EH (cell line): ENCODE measurements at places on chromosomes 12 and 14.

DNA sequence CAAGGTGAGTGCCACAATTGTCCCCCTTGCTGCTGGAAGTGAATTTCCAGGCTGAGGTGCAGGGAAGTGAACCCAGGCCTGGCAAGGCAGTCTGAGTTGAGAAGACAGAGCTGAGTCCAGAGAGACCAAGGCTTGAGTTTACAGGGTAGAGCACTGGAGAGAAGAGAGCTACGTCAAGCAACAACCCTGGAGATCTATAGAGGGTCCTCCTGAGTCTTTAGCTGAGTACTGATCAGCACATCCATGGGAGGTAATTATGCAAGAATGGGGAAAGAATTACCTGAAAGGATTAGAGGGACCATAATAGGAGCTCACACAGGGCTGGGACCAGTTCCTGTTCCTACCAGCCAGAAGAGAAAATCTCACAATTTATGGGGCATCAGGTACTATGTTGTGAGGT, 190.7 kb downstream of the NEDD1 start:
- DNase-seq = no peak

- DNase-seq = no peak
These were observed 68.2 kb downstream of the PLEKHG7 start for GRCh38 chr12:92771001-92771400.

DNA sequence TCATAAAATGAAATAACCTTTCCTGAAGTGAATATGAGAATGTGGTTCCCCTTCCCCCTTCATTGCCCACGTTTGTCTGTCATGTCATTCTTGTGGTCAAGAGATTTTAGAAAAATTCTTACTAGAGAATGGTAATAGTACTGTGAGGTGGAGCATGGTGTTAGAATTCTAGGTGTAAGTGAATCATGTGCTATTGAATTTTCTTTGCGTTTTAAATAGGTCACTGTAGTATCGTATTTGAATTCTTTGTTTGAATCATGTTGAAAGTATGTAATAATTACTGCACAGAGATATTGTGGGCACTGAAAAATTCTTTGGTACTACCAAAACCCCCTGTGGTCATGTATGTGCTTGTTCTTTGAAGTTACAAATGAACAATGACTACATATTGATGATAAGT, 49.9 kb downstream of the FUT8 start:
- DNase-seq = peak; percentile 67

DNA sequence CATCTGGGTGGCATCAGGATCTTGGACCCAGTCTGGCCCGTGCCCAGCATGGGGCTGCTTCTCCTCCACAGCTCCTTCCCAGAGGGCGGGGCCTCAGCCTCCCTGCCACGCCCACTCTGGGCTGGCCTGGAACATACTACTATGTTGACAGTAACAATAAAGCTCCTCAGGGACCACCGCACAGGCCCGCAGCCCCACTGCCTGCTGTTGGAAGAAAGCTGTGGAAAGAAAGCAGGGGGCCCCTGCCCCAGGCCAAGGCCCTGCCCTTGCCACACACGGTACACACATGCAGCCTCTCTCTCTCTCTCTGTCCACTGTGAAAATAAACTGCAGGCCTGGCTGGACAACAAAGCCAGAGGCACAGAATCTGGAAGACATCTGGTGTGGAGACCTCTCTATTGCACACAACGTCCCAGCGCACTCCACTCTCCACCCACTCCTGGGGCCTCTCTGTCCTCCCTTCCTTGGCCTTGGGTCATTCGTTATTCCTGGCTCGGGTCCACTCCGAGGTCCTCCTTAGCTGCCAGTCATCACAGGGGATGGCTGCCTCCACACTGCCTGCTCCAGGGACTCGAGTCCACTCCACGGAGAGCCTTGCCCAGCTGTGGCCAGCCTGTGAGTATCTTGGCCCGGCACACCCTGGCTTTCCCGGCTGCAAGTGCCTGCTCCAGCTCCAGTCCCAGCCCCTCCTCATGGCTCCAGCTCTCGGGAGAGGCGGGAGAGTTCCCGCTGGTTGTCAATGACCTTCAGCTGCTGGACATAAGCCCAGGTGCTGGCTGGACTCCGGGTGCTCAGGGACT, 11.8 kb upstream of the ENDOU start:
- DNase-seq = peak; percentile 81

GRCh38 chr12:7872566-7873319, at the start of gene SLC2A14:
Gene SLC2A14 (minus strand): TSS chr12:7872915. CDS start chr12:7869880, 3,035 bp downstream.
- no peak for DNase-seq

- DNase-seq = no peak
These were observed 102.6 kb upstream of the LMNTD1 start for GRCh38 chr12:25655702-25656101.

DNA sequence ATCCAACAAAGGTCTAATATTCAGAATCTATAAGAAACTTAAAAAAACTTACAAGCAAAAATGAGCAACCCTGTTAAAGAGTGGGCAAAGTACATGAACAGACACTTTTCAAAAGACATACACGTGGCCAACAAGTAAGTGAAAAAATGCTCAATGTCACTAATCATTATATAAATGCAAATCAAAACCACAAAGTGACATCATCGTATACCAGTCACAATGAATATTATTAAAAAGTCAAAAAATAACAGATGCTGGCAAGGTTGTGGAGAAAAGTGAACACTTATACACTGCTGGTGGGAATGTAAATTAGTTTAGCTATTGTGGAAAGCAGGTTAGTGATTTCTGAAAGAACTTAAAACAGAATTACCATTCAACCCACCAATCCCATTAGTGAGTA, 199.1 kb downstream of the SNAPC1 start:
- DNase-seq = no peak

- no peak for DNase-seq
These were observed 750 bp downstream of the CS start for GRCh38 chr12:56299308-56299852.

- DNase-seq = no peak
These were observed 135.1 kb downstream of the ERC1 start for GRCh38 chr12:1126091-1126490.

- no peak for DNase-seq
These were observed 1669.3 kb upstream of the FLRT2 start for GRCh38 chr14:83860631-83861155.

DNA sequence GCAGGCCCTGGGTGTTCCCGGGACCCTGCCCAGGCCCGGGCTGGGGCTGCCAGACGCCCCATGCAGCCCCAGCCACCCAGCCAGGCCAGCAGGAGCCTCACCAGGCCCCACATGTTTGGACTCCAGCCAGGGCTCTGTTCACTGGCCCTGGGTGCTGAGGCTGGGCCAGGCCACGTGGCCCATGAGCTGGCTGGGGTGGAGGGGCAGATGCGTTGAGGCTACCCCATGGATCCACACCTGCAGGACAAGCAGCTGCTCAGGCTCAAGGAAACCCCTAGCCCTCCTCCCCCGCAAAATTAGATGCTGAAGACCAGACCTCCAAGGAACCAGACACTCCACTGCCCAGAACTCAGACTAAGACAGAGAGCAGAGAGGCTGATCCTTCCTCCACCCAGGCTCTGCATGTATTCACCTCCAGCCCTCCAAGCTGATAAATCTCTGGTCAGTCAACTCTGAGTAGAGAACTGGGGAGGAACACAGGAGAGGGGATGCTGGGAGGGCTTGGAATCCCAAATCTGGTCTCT, 1.6 kb downstream of the CDH24 start:
- DNase-seq = peak; percentile 46

GRCh38 chr12:80178846-80179245, 79.5 kb downstream of the OTOGL start:
- no peak for DNase-seq
